ENCODE measurements at places on chromosomes 12 and 14. TPM values are rescaled to one million over a fixed set of nuclear protein-coding genes. Genes with fewer than 3 reads are reported as not detected.

- DNase-seq, result no peak
Observed at GRCh38 chr14:93320489-93320888, 12.3 kb downstream of the BTBD7 start.

DNA sequence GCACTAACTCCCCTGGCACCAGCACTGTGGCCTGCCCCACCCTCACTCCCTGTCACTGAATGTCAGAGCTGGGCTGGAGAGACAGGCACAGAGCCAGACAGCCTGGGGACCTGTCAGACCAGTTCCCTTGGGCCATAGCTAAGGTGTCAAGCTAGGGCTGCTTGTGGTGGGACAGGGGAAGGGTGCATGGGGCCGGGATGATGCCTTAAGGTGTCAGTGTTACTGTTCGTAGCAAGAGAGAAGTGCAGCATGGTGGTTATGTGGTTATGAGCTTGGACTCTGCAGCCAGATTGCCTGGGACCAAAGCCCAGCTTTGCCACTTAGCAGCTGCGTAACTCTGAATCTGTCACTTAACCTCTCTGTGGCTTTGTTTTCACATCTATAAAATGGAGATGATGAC is 3.8 kb downstream of the RAPGEF3 start:
- peak; percentile 27 for DNase-seq

DNA sequence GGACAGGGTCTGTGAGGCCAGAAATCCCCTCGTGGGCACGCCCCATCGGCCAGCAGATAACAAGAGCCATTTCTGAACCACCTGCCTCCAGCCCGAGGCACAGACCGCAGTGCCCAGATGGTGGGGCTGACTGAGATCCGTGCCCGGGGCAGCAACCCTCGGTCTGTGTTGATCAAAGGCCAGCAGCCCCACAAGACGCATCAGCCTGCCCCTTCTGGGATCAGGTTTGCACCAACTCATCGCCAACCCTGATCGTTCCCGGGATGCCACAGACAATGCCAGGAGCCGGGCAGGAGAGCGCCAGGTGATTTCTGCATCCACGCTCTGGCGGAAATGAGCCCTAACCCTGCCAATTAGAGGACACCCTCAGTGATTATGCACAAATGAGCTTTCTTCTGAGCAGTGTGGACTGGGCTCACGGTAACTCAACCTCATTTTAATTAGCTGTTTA is 64.5 kb downstream of the TESC start:
- DNase-seq, result no peak

GRCh38 chr14:90678420-90678819 is 137.8 kb downstream of the TTC7B start:
- no peak for DNase-seq

CPSF2 gene
- 64.0 TPM for polyA plus RNA-seq

Data from GM12878 (cell line).